Activated CD8-positive, alpha-beta memory T cell treated with anti-CD3 and anti-CD28 coated beads, Interleukin-2, amount 10 ng/mL, durations not matched to agents 7 days and 5 days (primary cell): ENCODE measurements at places on chromosomes 3 and 15.

DNA sequence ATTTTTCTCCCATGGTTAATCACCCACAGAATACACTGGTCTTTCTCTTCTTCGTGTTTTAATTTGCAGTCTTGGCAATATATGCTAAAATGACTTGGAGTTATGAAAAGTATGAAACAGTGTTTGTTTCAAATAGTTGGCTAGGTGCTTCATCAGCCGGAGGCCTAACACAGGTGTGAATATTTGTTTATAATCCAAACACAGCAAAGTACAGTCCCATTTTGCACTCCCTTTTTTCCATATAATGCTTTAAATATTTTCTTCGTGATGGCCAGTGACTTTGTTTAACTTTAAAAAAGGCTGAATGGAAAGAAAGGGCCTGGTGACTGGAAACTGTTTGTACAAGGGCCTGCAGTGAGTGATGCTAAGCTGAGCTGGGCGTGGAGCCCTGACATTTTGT lies 219.7 kb upstream of the LRIG1 start:
- no peak for DNase-seq

GRCh38 chr3:16028604-16029003 lies 145.9 kb upstream of the GALNT15 start:
- no peak for DNase-seq

GRCh38 chr3:13325892-13326443 lies 94.2 kb downstream of the NUP210 start:
- DNase-seq: no peak

DNA sequence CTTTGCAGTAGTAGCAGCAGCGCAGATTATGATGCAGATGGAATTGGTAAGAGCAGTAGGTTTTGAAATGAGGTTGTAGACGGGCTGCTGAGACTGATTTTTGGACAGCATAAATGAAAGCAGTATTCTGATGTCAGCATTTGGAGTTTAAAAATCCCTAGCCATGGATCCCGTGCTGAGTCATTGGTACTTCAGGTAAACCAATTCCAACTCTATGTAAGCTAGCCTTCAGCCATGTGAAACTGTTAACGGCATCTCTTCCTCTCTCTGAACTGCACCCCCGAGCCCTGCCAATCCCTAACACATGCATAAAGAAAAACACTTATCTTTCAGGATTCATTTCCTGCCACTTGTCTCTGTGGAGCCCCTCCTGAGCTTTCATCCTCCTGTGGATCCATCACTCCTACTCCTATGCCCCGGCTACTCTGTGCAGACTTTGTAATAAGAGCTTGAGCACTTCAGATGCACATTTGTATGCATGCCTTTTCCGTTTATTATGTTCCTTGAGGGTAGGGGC lies 119.0 kb downstream of the AKAP13 start:
- no peak for DNase-seq
